ENCODE measurements at places on chromosomes 13 and 19. TPM values are rescaled to one million over a fixed set of nuclear protein-coding genes. Genes with fewer than 3 reads are reported as not detected.

LENG9 gene
- polyA plus RNA-seq, result 1.8 TPM

ZNF497 gene
- 2.4 TPM for polyA plus RNA-seq

PRR19 gene
- polyA plus RNA-seq, result 0.49 TPM

DIRAS1 gene
- polyA plus RNA-seq, result 1.4 TPM

KIR2DL1 gene
- not detected for polyA plus RNA-seq

CGB1 gene
- polyA plus RNA-seq, result not detected

GRCh38 chr19:51094696-51095279 lies 12.1 kb upstream of the KLK14 start:
- DNase-seq, result no peak

GRCh38 chr19:31332096-31332495 lies 17.1 kb downstream of the TSHZ3 start:
- no peak for DNase-seq

- peak; percentile 58 for DNase-seq
Observed at GRCh38 chr13:44969551-44970484, 19.5 kb downstream of the NUFIP1 start.

DNA sequence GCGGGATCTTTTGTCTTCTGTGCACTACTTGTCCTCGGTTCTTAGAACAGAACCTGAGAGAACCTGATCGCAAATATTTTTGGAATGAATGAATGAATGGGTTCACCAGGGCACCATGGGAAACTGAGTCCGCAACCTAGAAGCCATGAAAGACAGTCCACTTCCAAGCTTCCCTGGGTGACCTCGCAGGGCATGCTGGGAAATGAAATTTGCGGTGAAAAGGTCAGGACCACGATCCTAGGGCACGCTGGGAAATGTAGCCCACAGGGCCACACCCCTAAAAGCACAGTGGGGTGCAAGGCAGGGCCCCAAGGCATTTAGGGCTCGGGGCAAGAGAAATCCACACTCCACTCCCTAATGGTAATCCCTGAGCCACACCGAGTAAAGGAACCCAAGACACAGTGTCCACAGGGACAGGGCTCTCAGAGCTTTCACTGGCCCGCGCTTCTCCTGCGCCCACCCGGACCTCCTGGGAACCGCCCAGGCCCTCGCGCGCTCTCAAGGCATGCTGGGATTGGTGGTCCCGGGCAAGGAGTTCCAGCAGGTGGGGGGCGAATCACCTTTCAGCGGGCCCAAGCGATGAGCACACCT lies 1.1 kb upstream of the PPP1R12C start:
- DNase-seq, result no peak

GRCh38 chr13:72303941-72304746 lies 423.3 kb downstream of the MZT1 start:
- DNase-seq, result no peak

DNA sequence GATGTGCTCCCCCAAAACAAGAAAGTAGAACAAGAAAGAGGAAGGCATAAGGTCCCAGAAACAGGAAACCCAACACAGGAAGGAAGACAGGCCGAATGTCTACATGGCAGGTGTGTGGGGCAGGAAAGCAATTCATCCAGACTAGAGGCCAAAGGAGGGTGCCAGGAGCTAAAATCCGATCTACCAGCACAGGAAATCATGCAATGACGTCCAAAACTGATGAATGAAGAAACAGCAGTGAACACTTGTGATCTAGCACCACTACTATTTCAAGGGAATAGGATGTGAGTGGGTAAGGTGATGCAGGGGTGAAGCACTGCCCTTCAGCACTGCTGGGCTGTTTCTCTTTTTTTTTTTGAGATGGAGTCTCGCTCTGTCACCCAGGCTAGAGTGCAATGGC lies 59.1 kb downstream of the DOCK9 start:
- no peak for DNase-seq

- DNase-seq, result no peak
Observed at GRCh38 chr13:79933389-79933788, 407.5 kb downstream of the SPRY2 start.

DNA sequence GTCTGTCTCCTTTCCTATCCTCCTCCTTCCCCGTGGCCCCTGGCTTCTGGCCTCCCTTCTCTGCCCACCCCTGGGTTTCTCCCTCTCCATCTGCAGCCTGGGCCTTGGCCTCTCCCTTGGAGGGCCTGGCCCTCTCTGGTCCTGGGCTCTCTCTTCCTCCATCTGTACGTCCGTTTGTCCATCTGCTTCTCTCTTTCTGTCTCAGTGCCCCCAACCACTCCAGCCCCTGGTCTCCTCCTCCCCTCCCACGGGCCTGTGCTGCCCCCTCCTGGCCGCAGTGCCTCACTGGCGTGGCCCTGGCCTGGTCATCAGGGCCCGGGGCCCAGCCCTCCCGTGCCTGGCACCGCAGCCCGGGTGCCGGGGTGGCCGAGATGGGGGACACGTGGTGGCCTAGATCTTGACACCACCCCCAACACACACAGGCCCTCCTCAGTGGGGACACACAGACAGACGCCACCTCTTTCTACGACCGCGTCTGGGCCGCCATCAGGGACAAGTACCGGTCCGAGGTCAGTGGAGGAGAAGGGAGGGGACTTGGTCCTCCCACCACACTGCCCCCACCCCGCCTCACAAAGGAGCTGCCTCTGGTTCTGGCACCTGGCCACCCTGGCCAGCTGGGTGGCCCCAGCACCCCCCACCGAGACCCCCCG lies 11.3 kb downstream of the PRKCSH start:
- DNase-seq, result no peak

- no peak for DNase-seq
Observed at GRCh38 chr19:18214779-18215433, 11.1 kb upstream of the RAB3A start.
